Right renal pelvis (tissue), 4 donors: ENCODE measurements at places on chromosomes 11 and 22.

- DNase-seq: no peak
Observed at GRCh38 chr22:33894515-33894914, 25.8 kb downstream of the LARGE1 start.

GRCh38 chr22:46861468-46862367 is 99.3 kb downstream of the TBC1D22A start:
- no peak for DNase-seq

GRCh38 chr11:123034597-123034996 is 27.3 kb downstream of the HSPA8 start:
- DNase-seq: no peak

- DNase-seq: no peak
Observed at GRCh38 chr11:47234669-47235100, 13.9 kb downstream of the ACP2 start.

GRCh38 chr11:134363161-134363560 is 31.4 kb downstream of the GLB1L2 start:
- DNase-seq: no peak

GRCh38 chr11:16784097-16784496 is 45.6 kb downstream of the C11orf58 start:
- no peak for DNase-seq

DNA sequence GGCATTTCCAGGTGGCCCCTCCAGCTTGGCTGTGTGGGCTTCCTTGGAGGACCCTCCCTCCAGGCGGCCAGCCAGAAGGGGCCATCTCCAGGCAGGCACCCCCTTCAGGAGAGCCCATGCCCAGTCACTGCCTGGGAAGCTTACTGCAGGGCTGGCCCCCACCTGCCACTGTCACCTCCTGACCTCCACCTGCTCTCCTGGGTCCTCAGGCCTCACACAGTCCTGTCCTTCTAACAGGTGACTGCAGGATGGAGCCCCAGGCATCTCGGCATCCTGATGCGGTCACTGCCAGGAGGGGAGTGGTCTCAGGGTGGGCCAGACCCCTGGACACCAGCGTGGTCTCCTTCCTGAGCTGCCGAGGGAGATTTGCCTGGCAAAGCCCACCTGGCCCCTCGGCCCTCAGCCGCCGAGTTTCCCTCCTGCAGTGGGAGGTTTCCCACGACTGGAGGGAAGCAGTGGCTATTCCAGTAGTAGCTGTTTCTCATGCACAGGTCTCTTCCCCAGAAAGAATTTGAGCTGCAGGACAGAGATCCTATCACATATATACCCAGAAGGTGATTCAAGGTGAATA is 13.0 kb downstream of the TBX1 start:
- DNase-seq: no peak

GRCh38 chr11:18304745-18305144 is 17.2 kb downstream of the HPS5 start:
- DNase-seq: no peak

DNA sequence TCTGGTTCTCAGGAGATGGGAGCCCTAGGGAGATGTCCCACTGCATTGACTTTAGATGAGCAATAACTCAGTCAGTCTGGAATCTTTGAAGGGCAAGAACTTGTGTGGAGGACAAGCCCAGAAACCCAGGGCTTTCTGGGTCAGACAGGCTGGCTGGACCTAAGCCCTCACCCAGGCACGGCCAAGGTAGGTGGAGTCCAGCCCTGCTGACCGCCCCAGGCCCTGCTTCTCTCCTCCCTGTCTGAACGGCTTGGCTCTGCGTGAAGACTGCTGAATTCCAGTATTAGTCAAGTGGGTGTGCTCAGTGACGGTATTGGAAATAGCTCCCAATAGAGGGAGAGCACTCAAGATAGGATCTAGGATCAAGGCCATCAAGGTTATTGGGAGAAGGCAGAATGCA is 6.1 kb downstream of the CXCR5 start:
- DNase-seq: no peak

DNA sequence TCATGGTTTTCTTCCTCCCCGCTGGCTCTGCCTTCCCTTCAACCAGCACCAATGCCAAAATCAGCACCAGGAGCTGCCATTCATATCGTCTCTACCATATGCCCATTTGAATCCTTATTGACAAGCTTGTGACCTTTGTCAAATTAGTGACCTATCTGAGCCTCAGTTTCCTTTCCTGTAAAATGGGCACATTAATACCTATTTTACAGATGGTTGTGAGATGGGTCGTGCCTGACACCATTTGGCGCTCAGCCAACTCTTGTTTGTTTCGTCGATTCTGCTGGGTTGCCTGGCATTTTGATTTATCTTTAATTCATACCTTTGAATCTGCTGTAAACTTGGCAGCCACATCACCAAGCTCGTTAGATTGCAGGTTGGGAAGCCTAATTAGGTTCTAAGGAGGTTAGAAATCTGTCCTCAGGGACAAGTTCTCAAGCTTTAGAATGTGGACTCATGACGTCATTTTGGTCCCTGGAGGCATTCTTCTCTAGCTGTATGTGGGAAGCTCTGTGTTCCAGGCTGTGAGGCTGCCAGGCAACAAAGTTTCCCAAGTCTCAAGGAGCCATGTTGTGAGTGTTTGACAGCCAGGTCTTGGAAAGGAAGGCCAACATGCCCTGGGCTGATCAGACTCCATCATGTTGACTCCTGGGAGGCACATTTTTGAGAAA is 61.0 kb downstream of the RPS6KA4 start:
- no peak for DNase-seq

- no peak for DNase-seq
Observed at GRCh38 chr11:75811485-75811884, 3.5 kb upstream of the UVRAG start.

- no peak for DNase-seq
Observed at GRCh38 chr11:116374085-116374484, 398.7 kb downstream of the BUD13 start.

GRCh38 chr22:43862074-43862881 is at the start of gene SULT4A1:
Gene SULT4A1, minus strand, starts transcription at chr22:43862513. Its CDS starts 131 bp downstream, at chr22:43862382.
- no peak for DNase-seq

DNA sequence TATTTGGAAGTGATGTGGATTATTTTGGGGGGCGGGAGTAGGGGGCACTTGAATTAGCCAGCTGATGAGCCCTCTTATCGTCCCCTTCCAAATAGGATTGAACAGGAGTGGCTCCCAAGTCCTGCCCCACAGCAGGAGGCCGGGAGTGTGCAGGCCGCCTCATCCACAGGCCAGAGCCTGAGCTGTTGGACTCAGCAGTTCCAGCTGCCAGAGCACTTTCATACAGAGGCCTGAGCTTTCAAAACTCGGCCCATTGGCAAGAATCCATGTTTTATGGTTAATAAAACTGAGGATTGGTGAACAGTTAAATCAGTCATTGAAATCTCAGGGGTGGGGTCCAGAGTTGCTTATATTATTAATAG is 9.6 kb downstream of the FAM118A start:
- DNase-seq: no peak

GRCh38 chr11:123381149-123381548 is 48.9 kb upstream of the GRAMD1B start:
- no peak for DNase-seq

- DNase-seq: peak; percentile 25
Observed at GRCh38 chr11:6319001-6319703, 1.1 kb downstream of the CAVIN3 start.

DNA sequence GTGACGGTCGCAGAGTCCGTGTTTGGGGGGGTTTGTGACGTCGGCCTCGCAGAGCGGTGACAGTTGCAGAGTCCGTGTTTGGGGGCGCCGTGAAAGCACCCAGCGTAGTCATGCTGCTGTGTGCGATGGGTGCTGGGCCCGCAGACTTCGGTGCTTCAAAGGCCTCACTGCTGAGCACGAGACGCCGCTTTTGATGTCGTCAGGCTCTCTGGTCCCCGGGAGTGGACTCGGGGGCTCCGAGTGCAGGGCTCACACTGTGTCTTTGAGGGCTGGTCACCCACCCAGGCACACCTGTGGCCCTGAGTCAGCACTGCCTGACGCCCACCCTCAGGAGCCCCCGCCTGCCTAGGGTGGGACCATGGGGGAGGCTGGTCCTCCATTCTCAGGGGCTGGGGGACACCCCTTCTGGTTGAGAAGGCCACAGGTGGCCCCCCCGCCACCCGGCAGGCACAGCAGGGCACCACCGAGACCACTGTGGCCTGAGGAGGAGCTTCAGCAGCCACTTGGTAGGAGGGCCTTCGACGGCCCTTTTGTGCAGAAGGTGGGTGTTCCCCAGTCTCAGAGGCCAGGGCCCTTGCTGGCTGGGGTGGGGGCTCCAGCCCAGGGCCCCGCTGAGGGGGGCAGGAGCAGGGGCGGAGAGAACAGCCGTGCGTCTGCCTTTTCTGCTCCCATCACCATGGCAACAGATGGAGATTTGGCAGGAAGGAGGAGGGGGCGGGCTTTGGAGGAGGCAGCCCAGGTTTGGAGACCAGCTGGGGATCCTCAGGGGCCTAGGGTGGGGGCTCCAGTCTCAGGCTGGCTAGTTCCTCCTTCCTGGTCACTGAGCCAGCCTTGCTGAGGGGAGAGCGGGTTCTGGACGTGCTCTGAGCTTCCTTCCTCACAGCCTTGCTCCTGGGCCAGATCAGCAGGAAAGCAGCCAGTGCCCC is 20.9 kb downstream of the BRSK2 start:
- DNase-seq: peak; percentile 62

DNA sequence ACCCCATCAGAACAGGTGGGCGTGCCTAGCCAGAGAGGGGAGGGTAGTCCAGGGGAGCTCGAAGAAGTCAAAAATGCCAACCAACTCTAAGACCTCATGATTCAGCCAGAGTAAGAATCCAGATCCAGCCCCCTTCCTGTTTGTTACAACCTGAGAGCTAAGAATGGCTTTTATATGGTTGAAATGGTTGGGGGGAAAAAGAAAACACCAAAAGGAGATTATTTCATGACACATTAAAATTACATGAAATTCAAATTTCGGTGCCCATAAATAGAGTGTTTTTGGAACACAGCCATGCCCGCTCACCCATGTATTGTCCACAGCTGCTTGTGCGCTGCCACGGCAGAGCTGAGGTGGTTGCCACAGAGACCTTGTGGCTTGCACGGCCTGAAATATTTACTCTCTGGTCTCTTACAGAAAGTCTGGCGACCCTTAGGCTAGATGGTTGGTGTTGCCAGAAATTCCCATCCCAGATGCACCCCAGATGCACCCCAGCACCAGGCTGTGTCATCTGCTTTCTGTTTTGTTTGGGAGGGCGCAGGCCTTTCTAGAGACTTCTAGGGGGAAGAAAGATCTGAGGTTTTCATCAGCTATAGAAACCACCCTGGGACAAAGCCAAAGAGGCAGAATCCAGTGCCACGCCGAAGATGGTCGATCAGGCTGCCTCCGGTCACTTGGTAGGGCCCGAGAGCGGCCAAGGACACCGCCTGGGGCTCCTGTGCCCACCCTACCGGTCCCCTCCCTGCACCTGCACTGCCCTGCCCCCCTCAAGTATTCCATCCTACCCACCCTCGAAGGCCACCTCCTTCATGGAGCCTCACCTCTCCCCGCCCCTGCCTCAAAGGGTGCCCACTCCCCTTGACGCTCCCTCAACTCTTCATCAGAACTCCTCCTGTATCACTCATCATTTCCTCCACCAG is 80.2 kb downstream of the DSCAML1 start:
- no peak for DNase-seq

DNA sequence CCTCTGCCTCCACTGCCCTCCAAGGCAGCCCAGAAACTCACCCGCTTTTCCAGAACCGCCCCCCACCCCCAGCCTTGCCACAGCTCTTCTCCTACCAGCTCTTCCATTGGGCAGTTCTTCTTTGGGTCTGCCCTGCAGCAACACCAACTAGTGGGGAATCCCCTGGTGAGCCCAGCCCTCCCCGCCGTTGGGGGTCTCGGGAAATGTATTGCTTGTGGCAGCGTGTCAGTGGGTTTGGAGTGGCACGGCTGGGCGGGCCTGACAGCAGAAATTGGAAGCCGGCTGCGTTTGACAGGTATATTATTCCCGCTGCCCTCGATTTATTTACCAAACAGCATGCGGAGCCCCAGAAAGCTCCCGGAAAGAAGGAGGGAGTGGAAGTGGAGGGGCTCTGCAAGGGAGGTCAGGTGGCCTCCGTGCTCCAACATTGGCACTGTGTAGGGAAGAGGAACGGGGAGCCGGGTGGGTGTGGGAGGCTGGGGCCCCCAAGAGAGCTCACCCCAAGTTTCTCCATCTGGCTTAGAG is 65.2 kb upstream of the NECTIN1 start:
- no peak for DNase-seq

GRCh38 chr11:27699926-27700350 is 317 bp downstream of the BDNF start:
- DNase-seq: no peak

- no peak for DNase-seq
Observed at GRCh38 chr22:42320443-42321416, 50.3 kb upstream of the TCF20 start.

DNA sequence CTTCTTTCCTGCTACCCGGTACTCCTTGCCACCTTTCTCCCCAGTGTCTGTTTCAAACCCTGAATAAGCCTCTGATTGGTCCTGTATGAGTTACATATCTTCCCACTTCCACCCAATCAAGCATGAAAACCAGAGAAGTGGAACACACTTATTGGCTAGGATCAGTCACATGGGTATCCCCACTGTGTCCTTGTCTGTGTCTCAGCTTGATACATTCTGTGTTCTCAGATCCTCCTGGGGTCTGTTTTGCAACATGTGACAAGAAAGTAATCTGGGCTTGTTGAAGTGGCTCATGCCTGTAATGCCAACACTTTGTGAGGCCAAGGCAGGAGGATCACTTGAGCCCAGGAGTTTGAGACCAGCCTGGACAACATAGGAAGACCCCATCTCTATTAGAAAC is 23.9 kb downstream of the MCHR1 start:
- no peak for DNase-seq
